ENCODE measurements at places on chromosomes 1 and 21.
A peak's percentile ranks its signal among the peaks of the same experiment; 100 is the strongest.

GRCh38 chr1:168918860-168919741, 187.4 kb upstream of the ATP1B1 start:
- no peak for DNase-seq

DNA sequence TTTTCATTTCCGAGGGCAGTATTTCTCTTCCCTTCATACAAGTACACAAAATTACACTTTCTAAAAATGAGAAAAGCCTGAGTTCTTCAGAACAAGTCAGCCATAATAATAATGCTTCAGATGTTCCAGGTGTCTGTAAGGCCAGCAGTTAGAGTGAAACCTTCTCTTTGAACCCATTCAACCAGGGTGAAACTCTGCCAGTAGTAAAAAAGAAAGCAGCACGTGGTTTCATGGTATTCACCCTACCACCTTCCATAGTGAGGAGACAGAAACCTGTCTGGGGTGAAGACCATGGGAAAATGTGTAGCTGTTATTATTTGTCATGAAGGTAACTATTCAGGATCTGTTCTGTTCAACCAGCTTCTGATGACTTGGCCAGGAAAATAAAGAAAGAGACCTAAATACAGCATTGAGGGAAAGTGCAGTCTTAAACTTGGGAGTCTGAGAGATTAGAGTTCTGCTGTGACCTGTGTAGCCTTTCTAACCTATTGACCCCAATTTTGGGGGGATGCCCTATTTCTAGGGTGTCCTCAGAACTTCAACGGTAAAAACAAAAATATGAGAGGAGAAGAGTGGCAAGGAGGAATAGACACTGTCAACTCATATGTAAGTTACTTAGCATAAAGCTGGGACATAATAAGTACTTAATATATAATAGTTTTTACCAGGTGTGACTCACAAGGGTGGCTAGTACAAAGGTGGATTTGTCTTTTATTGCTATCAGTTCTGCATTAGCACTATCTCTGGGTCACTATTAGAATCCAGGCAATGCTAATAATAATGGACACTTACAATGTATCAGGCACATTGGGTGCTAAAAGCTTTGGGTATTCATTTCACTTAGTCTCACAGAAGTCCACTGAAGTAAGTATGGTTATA, 70.0 kb upstream of the TNFSF4 start:
- DNase-seq: no peak

GRCh38 chr1:2557482-2558400, 1.6 kb downstream of the TNFRSF14 start:
- DNase-seq: no peak

- no peak for DNase-seq
Measured at GRCh38 chr1:180560200-180560867, 1.6 kb downstream of the OVAAL start.

DNA sequence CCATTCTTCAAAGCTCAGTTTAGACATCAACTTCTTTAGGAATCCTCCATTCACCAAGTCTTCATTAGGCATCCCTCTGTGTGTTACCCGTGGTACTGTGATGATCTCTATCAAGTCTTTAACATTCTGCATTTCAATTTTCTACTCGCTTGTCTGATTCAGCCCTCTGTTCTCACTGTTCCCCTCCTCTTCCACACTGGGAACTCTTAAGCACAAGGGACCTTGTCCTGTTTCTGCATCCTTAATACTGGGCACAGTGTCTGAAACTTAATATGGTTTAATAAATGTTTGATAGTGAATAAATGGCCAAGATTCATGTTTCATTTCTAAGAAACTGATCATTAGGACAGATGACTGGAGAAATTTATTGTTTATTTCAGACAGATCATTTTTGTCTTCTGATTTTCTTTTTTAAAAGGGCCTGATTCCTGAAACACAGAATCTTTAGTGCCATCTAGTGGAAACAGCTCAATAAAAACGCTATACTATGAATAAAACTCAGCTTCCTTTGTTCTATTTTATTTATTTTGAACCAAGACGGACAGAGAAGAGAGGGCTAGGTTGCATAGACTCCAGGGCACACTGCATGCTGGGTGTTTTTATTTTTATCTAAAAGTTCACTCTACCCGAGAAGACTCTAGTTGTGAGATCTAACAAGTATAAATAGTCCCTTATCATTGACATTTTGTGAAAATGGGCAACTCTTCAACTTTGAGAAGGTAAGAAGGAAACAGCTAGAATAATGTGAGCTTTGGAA, 7.0 kb upstream of the TRIM45 start:
- no peak for DNase-seq

- DNase-seq: no peak
Measured at GRCh38 chr1:246418565-246419312, 88.3 kb downstream of the SMYD3 start.

- DNase-seq: no peak
Measured at GRCh38 chr1:1146596-1146995, 27.1 kb upstream of the TTLL10 start.

- DNase-seq: no peak
Measured at GRCh38 chr1:206898089-206898914, 1.1 kb downstream of the IL24 start.

GRCh38 chr1:224054611-224055010, 59.3 kb upstream of the FBXO28 start:
- no peak for DNase-seq

DNA sequence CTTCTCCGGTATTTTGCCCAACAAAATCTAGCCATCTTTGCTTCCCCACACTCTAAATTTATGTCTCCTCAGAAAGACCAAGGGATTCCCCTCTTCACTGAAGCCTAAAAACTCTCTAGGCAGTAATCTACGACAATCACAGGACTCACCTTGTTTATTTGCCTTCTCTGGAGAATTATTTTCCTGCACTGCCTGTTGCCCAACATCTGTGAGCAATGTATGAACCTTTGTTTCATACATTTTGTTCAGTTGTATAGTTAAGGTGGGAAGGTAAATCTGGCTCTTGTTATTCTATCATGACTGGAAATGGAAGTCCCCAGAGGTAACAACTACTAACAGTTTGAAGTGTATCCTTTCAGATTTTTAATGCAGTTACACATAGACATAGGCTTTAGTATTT, 2.2 kb downstream of the COPA start:
- no peak for DNase-seq

- no peak for DNase-seq
Measured at GRCh38 chr1:147913362-147913942, 10.9 kb downstream of the GJA8 start.

DNA sequence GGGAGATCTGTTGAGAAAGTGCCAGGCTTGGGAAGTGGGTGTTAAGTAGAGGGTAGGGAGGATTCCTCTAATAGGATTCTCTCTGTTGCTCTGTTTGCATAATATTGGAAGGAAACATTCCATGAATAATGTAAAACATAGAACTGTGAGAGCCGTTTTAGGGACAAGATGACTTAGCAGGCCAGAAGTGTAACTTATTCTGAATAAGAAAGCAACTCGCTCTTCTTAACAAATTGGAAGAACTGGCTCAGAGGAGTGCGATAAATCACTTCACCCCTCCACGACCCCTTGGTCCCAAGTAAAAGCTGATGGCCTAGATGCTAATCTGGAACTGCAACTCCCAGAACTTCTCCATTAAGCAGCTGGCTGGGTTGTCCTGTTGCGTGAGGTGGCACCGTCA, 19.1 kb downstream of the SIM2 start:
- DNase-seq: no peak

- DNase-seq: no peak
Measured at GRCh38 chr1:81111818-81112217, 688.9 kb upstream of the ADGRL2 start.

DNA sequence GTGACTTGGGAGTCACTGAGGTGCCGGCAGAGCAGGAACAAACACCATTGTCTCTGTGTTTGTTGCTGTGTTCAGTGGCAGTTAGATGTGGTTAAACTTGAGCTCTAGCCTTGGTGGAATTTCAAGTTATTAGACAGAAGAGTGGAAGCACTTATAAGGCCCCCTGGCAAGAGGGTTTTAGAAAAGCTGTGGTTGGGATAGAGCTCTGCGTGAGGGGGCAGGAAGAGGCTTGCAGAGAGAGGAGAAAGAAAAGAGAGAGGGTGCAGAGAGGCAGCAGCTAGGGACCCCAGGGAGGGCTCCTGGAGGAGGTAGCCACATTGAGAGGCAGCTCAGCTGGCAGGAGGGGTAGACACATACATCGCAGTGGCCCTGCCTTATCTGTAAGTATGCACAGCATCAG, 128.2 kb downstream of the GALNT2 start:
- DNase-seq: no peak

GRCh38 chr21:21921410-21922232, 923.4 kb downstream of the NCAM2 start:
- DNase-seq: no peak

DNA sequence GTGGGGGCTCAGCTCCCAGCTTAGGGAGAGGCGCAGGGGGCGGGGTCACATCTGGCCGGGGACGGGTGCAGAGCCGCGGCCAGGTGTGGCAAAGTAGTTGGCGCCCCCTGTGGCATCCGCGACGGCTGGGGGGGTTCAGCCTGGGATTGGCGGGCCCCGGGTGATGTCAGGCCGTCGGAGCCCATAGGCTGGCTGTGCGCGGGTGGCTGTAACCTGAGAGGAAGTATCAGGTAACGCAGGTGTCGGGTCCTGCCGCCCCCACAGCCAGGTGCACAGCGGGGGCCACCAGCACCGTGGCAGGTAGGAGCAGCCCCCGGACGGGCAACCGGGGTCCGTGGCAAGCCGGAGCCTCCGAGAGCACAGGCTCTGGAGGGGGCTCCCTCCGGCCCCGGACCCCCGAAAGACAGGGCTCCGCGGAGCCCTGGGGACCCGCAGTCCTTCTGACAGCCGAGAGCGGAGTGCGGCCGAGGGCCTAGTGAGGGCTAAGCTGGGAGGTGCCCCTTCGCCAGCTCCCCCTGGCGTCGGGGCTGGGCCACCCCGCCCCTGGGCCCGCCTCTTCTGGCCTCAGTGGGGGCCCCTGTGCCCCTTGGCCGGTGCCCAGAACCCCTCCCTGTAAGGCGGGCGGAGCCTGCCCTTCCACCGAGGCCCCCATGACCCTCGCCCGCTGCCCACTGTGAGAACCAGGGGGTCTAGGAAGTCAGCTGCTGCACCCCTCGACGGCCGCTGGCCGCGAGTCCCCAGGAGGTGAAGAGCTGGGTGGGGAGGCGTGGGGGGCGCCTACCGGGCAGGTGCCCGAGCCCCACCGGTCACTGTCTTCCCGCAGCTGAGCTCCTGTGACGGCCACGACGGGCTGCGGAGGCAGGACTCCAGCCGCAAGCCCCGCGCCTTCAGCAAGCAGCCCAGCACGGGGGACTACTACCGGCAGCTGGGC, 17.9 kb downstream of the TNFRSF25 start:
- no peak for DNase-seq

DNA sequence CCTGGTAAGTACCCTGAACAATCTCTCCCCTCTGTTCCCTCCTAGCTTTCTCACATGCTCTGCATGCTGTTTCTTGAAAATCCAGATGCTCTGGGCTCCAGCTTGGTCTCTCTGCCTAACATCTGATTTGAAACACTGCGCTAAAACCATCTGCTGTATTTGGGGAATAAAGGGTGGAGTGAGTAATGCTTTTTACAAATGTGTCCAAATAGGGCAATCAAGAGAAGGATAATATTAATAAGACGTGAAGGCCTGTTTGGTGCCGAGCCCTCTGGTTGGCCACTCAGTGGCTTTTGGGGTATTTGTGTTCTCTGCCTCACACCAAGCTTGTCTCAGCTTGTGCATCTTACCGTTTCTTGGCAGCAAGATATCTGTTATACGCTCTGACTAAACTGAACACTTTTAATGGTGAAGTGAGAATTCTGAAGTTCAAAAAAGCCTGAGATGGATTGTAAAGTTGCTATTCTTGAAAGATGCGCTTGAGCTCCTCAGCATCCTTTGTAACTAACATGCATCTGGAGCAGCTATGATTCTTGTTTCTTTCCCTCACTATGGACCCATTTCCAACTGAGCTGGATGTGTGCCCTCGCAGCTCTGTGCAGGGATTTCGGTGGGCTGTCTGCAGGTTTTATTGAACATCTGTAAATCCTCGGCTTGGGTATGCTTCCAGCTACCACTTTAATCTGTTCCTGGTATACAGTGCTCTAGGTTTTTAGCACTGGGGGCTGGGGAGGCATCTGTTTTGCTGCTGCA, 269.4 kb downstream of the RWDD3 start:
- no peak for DNase-seq

DNA sequence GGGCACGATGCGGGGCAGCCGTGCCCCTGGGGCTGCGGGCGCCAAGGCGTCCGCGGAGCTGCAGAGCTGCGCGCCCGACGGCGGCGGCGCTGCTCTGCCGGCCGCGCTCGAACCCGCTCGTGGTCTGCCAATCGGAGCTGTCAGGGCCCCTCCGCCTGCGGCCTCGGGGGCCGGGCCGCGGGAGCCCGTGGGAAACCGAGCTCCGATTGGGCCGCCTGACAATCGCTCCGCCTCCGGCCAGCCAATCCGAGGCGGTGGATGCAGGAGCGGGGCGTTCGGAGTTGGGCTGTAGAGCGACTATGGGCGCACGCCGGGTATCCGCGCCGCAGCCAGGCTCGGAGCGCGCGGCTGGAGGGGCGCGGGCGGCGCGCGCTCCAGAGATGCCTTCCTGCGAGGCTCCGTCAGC, 100.5 kb upstream of the SOD1 start:
- peak; percentile 93 for DNase-seq

DNA sequence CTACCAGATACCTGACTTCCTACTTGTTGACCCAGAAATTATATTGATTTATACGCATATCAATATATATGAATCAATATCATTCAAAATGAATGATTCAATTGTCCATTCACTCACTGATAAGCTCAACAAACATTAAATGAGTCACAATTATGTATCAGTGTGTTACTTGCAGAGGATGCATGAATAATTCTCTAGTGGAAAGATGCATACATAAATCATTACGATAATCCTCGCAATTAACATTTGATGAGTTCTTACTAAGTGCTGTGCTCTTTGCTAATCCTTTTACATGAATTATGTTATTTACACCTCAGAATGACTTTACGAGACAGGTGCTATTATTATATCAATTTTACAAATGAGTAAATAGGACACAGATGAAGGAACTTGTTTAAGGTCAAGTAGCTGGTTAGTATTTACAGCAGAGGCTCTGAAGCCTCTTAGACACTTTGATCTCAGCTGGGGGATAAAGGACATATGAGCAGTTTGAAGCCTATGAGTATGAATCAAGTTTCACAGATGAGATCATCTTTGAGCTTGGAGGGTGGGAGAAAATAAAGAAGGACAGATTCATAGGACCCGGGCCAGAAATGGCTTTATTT, 112.8 kb upstream of the ADAMTS5 start:
- DNase-seq: no peak

- no peak for DNase-seq
Measured at GRCh38 chr1:168218658-168219057, 7.1 kb upstream of the SFT2D2 start.

DNA sequence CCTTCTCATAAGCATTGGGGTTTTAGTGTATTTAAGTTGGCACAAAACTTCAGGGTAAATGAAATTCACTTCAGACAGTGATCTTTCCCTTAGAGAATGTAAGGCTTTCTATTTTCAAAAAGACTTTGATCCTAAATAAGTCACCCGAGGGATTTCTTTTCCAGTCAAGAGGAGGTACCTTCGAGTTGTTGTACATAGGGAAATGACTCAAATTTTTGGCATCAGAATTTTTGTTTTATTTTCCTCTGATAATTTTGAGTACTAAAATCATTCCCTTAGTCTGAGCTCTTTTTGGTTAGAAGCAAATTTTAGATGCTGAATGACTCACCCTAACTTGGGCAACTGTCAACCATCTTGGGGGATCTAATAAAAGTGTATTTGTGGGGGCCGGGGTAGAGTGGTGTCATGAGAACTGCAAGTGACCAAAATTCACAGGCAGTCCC, 193.9 kb downstream of the DHRS3 start:
- DNase-seq: no peak

- DNase-seq: no peak
Measured at GRCh38 chr21:17929510-17929909, 110.4 kb upstream of the C21orf91 start.

GRCh38 chr21:34075760-34076660, 2.6 kb downstream of the MRPS6 start:
- DNase-seq: no peak
